Renal cortex interstitium (tissue), 15 donors: ENCODE measurements at places on chromosomes 6 and 20. TPM values are rescaled to one million over a fixed set of nuclear protein-coding genes. Genes with fewer than 3 reads are reported as not detected.

CALHM6 gene
- 4.9 TPM for polyA plus RNA-seq

EYA4 gene
- 12.0 TPM for polyA plus RNA-seq

C6orf163 gene
- 7.5 TPM for polyA plus RNA-seq

RIPPLY2 gene
- not detected for polyA plus RNA-seq

HLA-DOB gene
- 0.16 TPM for polyA plus RNA-seq

GLP1R gene
- 0.93 TPM for polyA plus RNA-seq

TGM2 gene
- polyA plus RNA-seq = 29.3 TPM

ZNF831 gene
- polyA plus RNA-seq = 0.10 TPM

PPP1R11 gene
- polyA plus RNA-seq = 65.1 TPM

DEFB110 gene
- polyA plus RNA-seq = not detected

PBOV1 gene
- polyA plus RNA-seq = 0.06 TPM

PSORS1C2 gene
- 0.14 TPM for polyA plus RNA-seq

DNPH1 gene
- polyA plus RNA-seq = 45.2 TPM
